A172 (cell line): ENCODE measurements at places on chromosomes 6 and 20.
A peak's percentile ranks its signal among the peaks of the same experiment; 100 is the strongest.

DNA sequence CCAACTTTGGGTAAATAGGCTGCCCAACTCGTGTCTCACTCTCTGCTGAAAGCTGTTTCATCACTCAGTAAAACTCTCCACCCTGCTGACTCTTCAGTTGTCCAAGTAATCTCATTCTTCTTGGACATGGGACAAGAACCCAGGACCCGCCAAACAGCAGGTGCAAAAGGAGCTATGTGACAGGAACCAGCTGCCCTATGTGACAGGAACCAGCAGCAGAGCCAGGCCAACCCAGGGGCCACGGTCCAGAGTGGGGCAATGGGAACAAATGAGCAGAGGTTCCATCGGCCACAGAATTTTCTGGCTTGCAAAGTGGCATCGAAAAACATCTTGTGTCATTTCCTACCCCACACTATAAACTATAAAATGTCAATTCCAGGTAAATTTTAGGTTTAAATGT, 56.5 kb downstream of the MOXD1 start:
- DNase-seq: no peak

- DNase-seq: no peak
These were observed 960 bp downstream of the ATP9A start for GRCh38 chr20:51766994-51767866.

DNA sequence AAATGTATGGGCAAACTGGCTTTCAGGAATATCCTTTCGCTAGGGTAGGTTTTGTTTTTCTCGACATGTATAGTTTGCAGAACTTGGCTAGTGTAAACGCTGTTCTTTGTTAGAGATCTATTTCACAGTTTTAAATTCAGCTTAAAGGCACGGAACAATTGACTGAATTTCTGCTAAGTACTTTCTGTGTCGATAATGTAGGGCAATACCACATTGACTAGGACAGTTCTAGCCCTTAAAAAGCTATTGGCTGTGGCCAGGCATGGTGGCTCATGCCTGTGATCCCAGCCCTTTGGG, 92.8 kb downstream of the CEP57L1 start:
- no peak for DNase-seq

DNA sequence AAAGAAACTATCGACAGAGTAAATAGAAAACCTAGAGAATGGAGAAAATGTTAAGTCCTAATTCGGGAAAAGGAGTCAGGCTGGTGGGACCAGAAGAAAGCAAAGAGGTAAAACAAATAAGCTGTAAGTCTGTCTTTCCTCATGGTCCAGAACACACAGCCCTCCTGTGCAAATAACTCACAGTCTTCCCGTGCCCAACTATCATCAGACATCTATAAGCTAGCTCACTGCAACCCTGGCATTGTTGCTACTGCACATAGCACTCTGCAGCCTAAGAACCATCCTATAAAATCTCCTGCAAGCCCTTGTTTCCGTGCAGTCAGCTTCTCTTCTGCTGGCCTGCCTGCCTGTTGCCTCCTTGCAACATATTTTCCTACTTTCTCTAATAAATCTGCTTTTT, 17.4 kb downstream of the HLA-DRA start:
- DNase-seq: no peak

DNA sequence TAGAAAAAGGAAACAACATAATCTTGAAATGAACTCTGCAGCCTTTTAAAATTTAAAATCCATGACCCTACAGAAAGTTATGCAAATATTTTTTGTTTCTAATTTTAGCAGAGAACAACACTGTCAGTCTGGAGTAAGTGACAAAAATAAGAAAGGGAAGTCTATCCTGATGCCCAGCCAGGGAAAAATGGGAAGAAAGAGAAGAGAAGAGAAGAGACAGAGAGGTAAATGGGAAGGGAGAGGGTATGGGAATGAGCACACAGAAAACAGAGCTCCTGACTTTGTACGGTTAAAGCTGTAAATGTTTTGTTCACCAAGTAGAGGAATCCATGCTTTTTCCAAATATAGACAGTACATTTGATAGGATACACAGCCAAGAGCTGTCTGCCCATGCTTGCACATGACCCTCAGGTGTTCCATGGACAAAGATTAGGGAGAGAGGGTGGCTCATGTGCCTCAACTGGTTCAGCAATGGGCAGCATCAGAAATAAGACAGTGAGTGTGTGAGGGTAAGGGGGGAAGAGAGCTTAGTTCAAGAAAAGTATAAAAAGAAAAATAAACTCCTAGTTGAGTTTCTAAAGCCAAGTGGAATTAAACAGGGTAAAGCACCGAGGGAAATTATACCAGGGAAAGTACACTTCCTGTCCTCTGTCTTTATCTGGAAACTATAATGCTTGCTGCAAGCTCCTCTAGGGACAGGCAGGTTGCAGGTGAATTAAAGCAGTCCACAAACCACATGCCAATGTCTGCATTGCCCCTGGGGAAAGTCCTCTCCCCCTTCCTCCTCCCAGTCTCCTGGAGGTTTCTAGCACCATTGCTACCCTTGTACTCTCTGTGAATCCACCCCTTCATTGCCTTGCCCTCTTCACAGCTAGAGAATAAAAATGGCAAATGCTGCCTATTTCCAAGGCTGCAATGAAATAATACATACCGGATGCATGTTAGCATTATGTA, 30.0 kb downstream of the MAP3K5 start:
- no peak for DNase-seq

DNA sequence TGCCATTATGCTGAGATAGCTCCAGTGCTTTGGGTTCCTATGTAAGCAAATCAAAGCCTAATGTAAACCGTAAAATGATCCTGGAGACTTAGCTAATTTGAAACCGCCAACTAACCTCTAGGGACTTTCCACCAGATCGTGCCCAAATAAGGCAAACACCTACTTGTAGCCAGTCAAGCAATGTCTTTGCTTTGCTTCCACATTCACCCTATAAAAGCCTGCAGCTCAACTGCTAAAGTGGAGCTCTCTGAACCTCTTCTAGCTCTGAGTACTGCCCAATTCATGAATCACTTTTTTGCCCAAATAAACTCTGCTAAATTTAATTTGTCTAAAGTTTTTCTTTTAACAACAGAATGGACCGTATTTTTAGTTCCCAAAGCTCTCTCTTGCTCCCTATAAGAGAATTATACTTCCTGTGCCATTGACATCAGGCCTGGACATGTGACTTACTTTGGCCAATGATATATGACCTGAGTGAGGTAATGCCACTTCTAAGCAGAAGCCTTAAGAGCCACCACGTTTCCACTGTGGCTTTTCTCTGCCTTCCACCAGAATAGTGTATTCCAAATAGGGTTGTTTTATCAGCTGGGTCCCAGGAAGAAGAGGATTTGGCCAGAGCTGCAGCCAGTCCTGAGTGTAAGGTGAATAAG, 34.8 kb upstream of the PSMF1 start:
- no peak for DNase-seq

- no peak for DNase-seq
These were observed 85.3 kb downstream of the SYCP2 start for GRCh38 chr20:59848182-59848581.

- no peak for DNase-seq
These were observed 23.8 kb downstream of the MAS1 start for GRCh38 chr6:159914565-159914923.

DNA sequence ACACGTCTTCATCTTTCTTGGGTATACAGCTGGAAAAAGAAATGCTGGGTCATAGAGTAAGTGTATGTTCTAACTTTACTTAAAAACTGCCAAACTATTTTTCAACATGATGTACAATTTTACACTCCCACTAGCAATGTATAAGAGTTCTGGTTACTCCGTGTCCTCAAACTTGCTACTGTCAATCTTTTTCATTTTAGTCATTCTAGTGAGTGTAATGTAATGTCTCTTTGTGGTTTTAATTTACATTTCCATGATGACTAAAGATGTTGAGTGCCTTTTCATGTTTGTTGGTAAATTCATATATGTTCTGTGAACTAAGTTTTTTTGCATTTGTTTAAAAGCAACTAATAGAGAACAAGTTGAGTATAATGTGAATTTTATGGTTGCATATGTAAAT, 43.9 kb downstream of the ATG5 start:
- no peak for DNase-seq

GRCh38 chr6:52497652-52498408, 77.7 kb downstream of the EFHC1 start:
- DNase-seq: peak; percentile 32

DNA sequence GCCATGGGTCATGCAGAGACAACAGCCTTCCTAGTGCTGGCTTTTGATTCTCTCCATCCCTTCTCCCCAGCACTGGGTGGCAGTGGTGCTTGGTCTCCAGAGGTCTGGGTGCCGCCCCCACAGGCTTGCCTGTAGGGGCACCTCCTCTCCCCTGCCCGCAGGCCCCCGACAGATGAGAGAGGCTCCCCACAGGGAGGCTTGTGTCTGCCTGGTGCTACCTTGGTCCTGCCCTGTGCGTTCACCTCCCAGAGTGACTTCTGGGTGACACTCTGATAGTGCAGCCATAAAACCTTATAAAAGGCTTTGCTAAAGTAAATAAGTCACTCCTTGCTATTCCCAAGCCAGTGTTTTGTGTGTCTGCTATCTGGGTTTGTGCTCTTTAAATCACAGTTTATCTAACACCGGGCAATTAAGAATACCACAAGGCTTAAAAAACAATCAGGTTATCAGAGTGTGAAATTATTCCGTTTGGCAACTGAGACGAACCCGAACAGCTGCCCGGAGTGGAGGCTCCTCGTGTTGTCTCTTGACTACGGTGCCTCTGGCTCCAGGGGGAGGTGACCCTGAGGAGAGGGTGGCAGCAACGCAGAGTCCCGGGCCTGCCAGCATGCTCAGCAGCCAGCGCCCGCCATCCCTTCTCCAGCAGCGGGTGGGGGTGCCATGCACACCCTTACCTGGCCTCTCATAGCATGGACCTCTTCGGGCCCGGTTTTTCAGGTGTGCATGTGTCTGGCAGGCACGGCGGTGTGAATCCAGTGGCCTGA, 5.4 kb upstream of the C20orf204 start:
- DNase-seq: no peak
